ENCODE measurements at places on chromosomes 6 and 20. TPM values are rescaled to one million over a fixed set of nuclear protein-coding genes. Genes with fewer than 3 reads are reported as not detected.
A peak's percentile ranks its signal among the peaks of the same experiment; 100 is the strongest.

- no peak for DNase-seq
These were observed 20.7 kb upstream of the DST start for GRCh38 chr6:56663344-56663743.

GRCh38 chr6:41488433-41489119, 57.6 kb upstream of the FOXP4 start:
- no peak for DNase-seq

DNA sequence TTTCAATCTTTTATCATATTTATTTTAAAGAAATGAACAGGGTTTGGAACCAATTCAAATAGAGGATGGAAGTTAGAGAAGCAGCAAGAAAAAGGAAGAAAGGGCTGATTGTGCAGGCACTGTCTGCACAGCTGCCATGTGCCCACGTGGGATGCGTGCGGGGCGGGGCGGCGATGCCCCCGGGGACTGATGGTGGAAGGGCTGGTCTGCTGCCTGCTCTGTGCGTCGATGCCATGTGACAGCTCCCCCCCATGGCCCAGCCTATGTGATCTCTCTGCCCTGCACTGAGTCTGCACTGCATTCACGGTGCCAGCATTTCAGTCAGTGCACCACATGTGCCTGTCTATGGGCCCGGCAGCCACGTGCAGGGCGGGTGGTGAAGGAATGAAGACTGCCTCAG, 96.4 kb downstream of the IRF4 start:
- no peak for DNase-seq

DNA sequence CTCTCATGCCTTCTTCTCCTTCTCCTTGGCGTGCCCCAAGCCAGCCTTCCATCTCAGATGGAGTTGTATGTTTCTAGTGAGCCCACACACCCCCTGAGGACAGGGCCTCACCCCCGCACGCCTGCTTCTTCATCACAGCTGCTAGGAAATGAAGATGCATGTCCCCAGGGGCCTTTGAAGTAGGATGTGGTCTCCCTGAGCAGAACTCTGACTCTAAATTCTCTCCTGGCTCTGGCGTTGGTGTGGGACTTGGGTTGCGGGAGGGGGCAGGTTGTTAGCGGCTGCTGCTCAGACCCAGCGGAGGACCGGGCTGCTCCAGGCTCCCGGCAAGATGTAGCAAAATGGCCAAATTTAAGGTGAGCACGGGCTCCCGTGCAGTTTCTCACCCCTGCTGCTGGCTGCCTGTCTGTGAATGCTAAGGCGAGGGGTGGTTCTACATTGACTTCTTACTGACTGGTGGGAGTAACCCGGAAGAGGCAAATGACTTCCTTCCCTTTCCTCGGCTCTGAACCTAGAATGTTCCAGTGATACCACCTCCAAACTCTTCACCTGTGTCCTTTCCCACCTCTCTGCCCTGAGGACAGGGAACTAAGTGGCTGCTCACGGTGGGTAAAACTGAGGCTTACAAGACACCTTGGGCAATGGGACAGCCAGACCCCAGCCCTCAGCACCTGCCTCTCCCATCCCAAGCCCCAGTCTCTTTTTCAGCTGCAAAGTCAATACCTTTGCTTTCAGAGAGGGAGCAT, 8.8 kb downstream of the SYNJ2 start:
- DNase-seq: no peak

Gene FAM83B
- polyA plus RNA-seq: 7.2 TPM

DNA sequence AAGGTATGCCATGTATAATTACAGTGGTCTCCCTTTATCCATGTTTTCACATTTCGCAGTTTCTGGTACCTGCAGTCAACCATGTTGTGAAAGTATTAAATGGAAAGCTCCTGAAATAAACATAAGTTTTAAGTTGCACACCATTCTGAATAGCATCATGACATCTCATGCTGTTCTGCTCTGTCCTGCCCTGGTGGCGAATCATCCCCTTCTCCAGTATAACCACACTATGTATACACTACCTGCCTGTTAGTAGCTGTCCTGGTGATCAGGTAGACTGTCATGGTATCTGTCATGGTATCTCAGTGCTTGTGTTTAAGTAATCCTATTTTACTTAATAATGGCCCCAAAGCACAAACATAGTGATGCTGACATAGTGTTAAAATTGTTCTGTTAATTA, 97.1 kb downstream of the ZFAND3 start:
- no peak for DNase-seq

Gene TUBE1
- 49.5 TPM for polyA plus RNA-seq

- peak; percentile 41 for DNase-seq
These were observed 346.3 kb downstream of the BMP2 start for GRCh38 chr20:7113577-7114466.

Gene SNAI1
- polyA plus RNA-seq: 16.6 TPM

Gene FAM83D
- polyA plus RNA-seq: 17.1 TPM

Measured in renal pelvis (tissue), 12 donors.